Small intestine (tissue), 16 donors: ENCODE measurements at places on chromosomes 1 and 21. TPM values are rescaled to one million over a fixed set of nuclear protein-coding genes. Genes with fewer than 3 reads are reported as not detected.

DNA sequence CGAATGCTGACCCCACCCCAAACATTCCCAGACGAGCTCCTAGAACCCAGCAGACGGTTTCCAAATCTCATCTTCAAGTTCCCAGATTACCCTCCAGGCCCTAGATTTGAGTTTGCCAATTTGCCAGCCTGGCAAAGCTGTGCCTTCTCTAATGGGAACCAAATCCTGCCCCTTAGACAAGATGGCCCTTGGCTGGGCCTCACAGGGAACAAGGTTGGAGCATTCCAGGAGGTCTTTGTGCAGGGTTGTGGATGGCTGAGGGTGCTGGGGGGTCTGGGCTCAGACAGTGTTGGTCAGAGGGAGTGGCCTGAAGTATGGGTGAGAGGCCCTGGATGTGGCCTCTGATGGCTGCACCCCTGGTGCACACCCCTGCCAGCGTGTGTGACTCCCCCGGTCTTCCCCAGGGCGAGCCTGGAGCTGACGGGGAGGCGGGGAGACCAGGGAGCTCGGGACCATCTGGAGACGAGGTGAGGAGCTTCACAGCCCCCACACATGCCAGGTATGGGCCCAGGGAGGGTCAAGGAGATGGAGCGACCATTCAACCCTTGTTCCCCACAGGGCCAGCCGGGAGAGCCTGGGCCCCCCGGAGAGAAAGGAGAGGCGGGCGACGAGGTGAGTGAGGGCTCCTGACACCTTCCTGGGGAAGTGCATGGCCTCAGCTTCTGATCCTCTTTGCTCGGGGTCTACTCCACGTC lies 10.2 kb downstream of the COL6A1 start:
- H3K4me3 ChIP-seq, result no peak overlapping the region
- peaks cover 3% of the 10 kb centered on the region for H3K36me3 ChIP-seq
- no peaks in the 10 kb centered on the region for H3K4me1 ChIP-seq
- H3K27ac ChIP-seq, result no peak overlapping the region
- no peak for DNase-seq
- H3K27me3 ChIP-seq, result no peaks in the 10 kb centered on the region

- H3K27me3 ChIP-seq, result no peaks in the 10 kb centered on the region
- no peaks in the 10 kb centered on the region for H3K36me3 ChIP-seq
- no peak for DNase-seq
- no peaks in the 10 kb centered on the region for H3K4me1 ChIP-seq
- no peak overlapping the region for H3K27ac ChIP-seq
- no peak overlapping the region for H3K4me3 ChIP-seq
Observed at GRCh38 chr1:59561796-59562195, 253.0 kb upstream of the HOOK1 start.

GRCh38 chr1:15633756-15634420 lies 16.6 kb downstream of the DDI2 start:
- no peak for DNase-seq
- no peaks in the 10 kb centered on the region for H3K4me1 ChIP-seq
- no peak overlapping the region for H3K4me3 ChIP-seq
- H3K27ac ChIP-seq, result no peak overlapping the region
- peaks cover 12% of the 10 kb centered on the region for H3K36me3 ChIP-seq

Gene CACNA1E
- polyA plus RNA-seq, result not detected

- no peak overlapping the region for H3K4me3 ChIP-seq
- H3K4me1 ChIP-seq, result no peaks in the 10 kb centered on the region
- no peak for DNase-seq
- H3K27ac ChIP-seq, result no peak overlapping the region
Observed at GRCh38 chr1:112263453-112263852, 132.6 kb upstream of the CTTNBP2NL start.

GRCh38 chr1:86018283-86018923 lies 138.2 kb downstream of the COL24A1 start:
- no peaks in the 10 kb centered on the region for H3K36me3 ChIP-seq
- H3K4me3 ChIP-seq, result no peak overlapping the region
- H3K4me1 ChIP-seq, result no peaks in the 10 kb centered on the region
- no peak overlapping the region for H3K27ac ChIP-seq

- no peaks in the 10 kb centered on the region for H3K36me3 ChIP-seq
- peaks cover 6% of the 10 kb centered on the region for H3K4me1 ChIP-seq
- H3K4me3 ChIP-seq, result no peak overlapping the region
- H3K27me3 ChIP-seq, result no peaks in the 10 kb centered on the region
- H3K27ac ChIP-seq, result no peak overlapping the region
- DNase-seq, result no peak
Observed at GRCh38 chr1:32958827-32959226, 5.8 kb downstream of the RNF19B start.

Gene HSPG2
- polyA plus RNA-seq, result 3.6 TPM

Gene JAM2
- polyA plus RNA-seq, result not detected

Gene SELE
- polyA plus RNA-seq, result 0.22 TPM

GRCh38 chr1:229258031-229258756 lies 12.7 kb upstream of the RAB4A start:
- no peaks in the 10 kb centered on the region for H3K4me1 ChIP-seq
- peak; percentile 79 for DNase-seq
- H3K27me3 ChIP-seq, result no peaks in the 10 kb centered on the region
- no peak overlapping the region for H3K4me3 ChIP-seq

Gene INAVA
- polyA plus RNA-seq, result 58.7 TPM

GRCh38 chr1:236142253-236143103 lies at the start of gene GPR137B:
Gene GPR137B (plus strand): TSS chr1:236142539. CDS start chr1:236142623, 84 bp downstream.
- H3K4me3 ChIP-seq, result peak within 1 kb of the TSS; percentile 46
- H3K27ac ChIP-seq, result peak within 1 kb of the TSS; percentile 27
- peaks cover 5% of the 10 kb centered on the region for H3K4me1 ChIP-seq
- peaks cover 4% of the 10 kb centered on the region for H3K36me3 ChIP-seq

DNA sequence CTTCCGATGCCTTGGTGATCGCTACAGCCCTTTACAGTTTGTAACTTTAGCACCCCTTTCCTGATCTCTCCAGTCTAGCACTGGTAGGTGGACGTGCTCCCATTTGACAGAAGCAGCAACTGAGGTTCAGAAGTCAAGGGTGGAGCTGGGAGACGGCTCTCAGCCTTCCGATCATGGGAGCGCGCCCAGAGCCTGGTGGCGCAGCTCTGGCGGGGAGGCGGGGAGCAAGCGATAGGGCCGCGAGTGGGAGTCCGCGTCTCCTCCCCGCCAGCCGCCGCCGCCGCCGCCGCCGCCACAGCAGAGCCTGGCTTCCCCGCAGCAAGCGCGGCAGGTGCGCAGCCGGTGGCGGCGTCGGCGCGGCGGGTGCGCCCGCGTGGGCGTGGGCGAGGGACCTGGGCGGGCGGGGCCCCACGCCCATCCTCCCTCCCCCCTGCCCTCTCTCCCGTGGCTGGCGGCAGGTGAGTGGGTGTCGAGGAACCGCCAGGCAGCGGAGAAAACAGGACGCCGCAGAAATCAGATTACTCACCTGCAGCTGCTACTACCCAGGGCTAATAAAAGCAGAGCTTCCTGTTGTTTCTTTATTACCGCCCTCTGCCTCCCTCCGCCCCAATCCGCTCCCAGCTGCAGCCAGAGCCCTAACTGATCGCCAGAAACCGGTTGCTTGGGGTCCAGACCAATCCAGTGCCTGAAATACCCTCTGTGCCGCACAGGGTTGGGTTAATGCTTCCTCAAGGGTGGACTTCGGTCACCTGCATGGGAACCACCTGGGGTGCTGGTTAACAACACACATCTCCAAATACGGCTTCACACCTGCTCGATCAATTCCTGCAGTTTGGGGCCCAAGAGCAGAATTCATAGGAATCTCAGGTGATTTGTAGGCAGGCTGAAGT lies 60.2 kb upstream of the ID3 start:
- peaks cover 4% of the 10 kb centered on the region for H3K27me3 ChIP-seq
- H3K4me3 ChIP-seq, result peak overlapping the region; percentile 35
- no peaks in the 10 kb centered on the region for H3K4me1 ChIP-seq
- DNase-seq, result peak; percentile 92

Gene SLC5A9
- 372 TPM for polyA plus RNA-seq

DNA sequence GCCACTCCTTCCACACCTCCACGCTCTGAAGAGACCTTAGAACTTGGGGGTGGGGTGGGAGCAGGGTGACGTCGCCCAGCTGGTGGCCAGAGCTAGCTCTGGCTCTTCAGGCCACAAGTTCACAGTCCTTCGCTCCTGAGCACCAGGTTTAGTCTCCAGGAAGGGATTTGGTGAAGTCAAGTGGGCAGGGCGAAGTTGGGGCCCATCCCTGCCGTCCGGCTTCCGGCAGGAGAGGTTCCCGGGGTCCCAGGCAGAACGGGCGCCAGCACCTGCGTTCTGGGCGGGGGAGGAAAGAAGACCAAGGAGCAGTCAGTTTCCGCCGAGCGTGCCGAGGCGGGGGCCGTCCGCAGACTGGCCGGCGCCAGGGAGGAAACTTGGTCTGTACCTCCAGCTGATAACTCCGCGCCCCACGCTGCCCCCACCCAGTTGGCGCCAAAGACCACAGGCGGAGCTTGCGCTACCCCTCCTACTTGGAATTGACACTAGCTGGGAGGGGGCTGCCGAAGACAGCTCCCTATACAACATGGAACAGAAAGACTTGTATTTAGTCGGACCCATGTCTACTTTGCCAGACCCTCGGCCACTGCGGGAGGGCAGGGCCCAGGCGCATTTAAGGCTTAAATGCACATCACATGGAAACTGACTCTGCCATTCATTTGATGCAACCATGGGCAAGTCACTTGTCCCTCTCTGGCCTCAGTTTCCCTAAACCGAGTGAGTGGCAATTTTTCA lies 995 bp downstream of the ID3 start:
- no peaks in the 10 kb centered on the region for H3K27me3 ChIP-seq
- peak overlapping the region; percentile 80 for H3K4me3 ChIP-seq
- DNase-seq, result peak; percentile 94
- H3K4me1 ChIP-seq, result peaks cover 19% of the 10 kb centered on the region

Gene TRIM67
- not detected for polyA plus RNA-seq

- H3K27ac ChIP-seq, result peak overlapping the region; percentile 10
- H3K4me3 ChIP-seq, result no peak overlapping the region
- no peaks in the 10 kb centered on the region for H3K27me3 ChIP-seq
- no peaks in the 10 kb centered on the region for H3K4me1 ChIP-seq
- no peaks in the 10 kb centered on the region for H3K36me3 ChIP-seq
Observed at GRCh38 chr1:169094897-169095569, 11.5 kb upstream of the ATP1B1 start.

GRCh38 chr1:78519446-78519845 lies 28.7 kb downstream of the PTGFR start:
- no peaks in the 10 kb centered on the region for H3K36me3 ChIP-seq
- DNase-seq, result no peak
- H3K4me3 ChIP-seq, result no peak overlapping the region
- no peaks in the 10 kb centered on the region for H3K4me1 ChIP-seq
- no peak overlapping the region for H3K27ac ChIP-seq

DNA sequence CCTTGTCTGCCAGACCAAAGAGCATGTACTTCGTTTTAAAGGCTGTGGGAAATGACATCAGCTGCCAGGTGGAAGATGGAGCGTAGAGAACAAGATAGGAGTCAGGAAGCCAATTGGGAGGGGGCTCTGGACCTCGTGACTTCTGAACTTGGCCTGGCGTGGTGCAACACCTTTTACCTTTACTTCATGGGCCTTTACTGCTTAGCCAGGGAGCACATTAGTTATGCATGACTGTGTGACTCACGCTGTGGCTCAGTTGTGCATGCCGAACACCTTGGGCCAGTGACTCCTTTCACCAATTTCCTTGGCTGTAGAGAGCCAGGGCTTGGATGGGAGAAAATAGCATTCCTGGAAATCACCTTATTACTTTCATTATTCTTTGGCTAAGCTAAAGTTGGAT lies 7.2 kb downstream of the XCL1 start:
- no peaks in the 10 kb centered on the region for H3K27me3 ChIP-seq
- H3K27ac ChIP-seq, result no peak overlapping the region
- no peaks in the 10 kb centered on the region for H3K4me1 ChIP-seq
- H3K4me3 ChIP-seq, result no peak overlapping the region
- no peak for DNase-seq
- no peaks in the 10 kb centered on the region for H3K36me3 ChIP-seq

Gene SLC44A5
- 1.4 TPM for polyA plus RNA-seq

Gene DUSP23
- polyA plus RNA-seq, result 87.2 TPM

Gene LIX1L
- polyA plus RNA-seq, result 7.1 TPM

Gene IRF6
- 34.9 TPM for polyA plus RNA-seq

GRCh38 chr21:43585514-43585913 lies 73.8 kb downstream of the HSF2BP start:
- H3K4me3 ChIP-seq, result no peak overlapping the region
- H3K36me3 ChIP-seq, result no peaks in the 10 kb centered on the region
- peaks cover 25% of the 10 kb centered on the region for H3K4me1 ChIP-seq
- no peak for DNase-seq
- H3K27me3 ChIP-seq, result no peaks in the 10 kb centered on the region

Gene EGLN1
- 21.3 TPM for polyA plus RNA-seq

Gene FAM110D
- 0.54 TPM for polyA plus RNA-seq

- DNase-seq, result no peak
- H3K36me3 ChIP-seq, result no peaks in the 10 kb centered on the region
- H3K27ac ChIP-seq, result no peak overlapping the region
- no peaks in the 10 kb centered on the region for H3K27me3 ChIP-seq
- peaks cover 5% of the 10 kb centered on the region for H3K4me1 ChIP-seq
- H3K4me3 ChIP-seq, result no peak overlapping the region
Observed at GRCh38 chr1:24558902-24559791, 3.3 kb downstream of the NCMAP start.

Gene LCE1E
- not detected for polyA plus RNA-seq

GRCh38 chr1:51253691-51254090 lies 17.6 kb downstream of the RNF11 start:
- DNase-seq, result no peak
- H3K27me3 ChIP-seq, result no peaks in the 10 kb centered on the region
- no peak overlapping the region for H3K27ac ChIP-seq
- no peaks in the 10 kb centered on the region for H3K4me1 ChIP-seq
- no peaks in the 10 kb centered on the region for H3K36me3 ChIP-seq

DNA sequence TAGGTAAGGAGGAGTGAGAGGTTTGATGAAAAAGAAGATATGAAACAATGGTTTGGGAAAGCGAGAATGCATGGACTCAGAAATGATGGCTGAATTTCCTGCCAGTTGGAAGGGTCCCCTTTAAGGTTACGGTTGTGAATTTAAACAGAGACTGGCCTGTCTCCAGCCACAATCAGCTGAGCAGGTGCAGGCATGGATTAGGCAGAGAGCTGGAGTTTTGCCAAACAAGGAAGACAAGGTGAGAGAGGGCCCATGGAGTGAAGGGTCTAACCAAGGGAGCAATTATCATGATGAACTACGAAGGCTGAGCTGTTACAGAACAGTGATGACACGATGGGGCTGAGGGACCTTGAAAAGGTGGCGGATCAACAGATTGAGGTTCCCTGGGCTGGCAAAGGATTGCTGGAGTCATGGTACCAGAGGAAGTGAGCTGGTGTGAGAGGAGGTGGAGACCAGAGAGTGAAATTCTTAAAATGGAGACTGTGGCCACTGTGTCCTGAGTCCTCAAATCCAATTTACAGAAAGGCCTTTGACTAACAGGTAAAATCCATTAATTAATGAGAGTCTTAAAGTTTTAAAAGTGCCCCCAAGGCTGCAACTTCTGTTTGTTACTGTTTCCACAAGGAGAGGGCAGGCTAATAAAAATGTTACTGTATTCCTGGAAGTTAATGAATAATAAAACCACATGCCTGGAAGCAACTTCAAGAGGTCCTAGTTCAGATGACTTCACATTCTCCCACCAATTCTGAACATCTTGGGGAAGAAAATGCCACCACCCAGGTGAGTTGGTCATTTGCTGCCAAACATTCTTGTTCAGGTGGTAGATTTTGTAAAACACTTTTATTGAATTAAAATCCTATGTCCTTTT lies 41.5 kb downstream of the LHX9 start:
- H3K27me3 ChIP-seq, result no peaks in the 10 kb centered on the region
- H3K27ac ChIP-seq, result no peak overlapping the region
- H3K36me3 ChIP-seq, result no peaks in the 10 kb centered on the region
